ENCODE measurements at places on chromosomes 13 and 19. TPM values are rescaled to one million over a fixed set of nuclear protein-coding genes. Genes with fewer than 3 reads are reported as not detected.

The MISP gene
- total RNA-seq, result not detected

The MEIS3 gene
- total RNA-seq, result 3.1 TPM

The EXOC3L2 gene
- 1.3 TPM for total RNA-seq

The SYT5 gene
- not detected for total RNA-seq

The SLAIN1 gene
- 6.0 TPM for total RNA-seq

The COMMD6 gene
- total RNA-seq, result 116 TPM

The FLT3LG gene
- total RNA-seq, result 3.6 TPM

The GDF15 gene
- total RNA-seq, result 0.54 TPM

The CYP4F8 gene
- not detected for total RNA-seq

The CEACAM3 gene
- not detected for total RNA-seq

The CERS1 gene
- total RNA-seq, result 0.24 TPM

The PTPRH gene
- 0.54 TPM for total RNA-seq

The KCNC3 gene
- total RNA-seq, result 2.0 TPM

The ATP8B3 gene
- 0.46 TPM for total RNA-seq

The ADAMTSL5 gene
- 22.5 TPM for total RNA-seq
